ENCODE measurements at places on chromosomes 11 and 22.

DNA sequence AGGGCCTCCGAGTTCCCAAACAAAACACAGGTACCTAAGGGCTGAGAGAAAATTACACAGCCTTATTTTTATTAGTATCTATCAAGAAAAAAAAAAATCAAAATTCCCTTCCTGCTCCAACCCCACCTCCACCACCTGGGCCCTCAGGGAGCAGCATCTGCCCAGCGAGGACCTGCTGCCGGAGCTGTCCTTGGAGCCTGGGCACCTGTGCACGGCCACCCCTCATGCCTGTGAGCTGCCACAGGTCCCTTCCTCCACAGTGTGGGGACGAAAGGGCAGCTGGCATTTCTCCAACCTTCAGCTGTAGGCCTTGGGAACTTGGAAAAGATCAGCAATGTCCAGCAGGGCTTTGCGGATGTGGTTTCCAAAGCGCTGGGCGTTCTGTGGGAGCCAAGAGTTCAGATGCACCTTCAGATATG is 6.3 kb upstream of the SYCE3 start:
- DNase-seq: no peak

DNA sequence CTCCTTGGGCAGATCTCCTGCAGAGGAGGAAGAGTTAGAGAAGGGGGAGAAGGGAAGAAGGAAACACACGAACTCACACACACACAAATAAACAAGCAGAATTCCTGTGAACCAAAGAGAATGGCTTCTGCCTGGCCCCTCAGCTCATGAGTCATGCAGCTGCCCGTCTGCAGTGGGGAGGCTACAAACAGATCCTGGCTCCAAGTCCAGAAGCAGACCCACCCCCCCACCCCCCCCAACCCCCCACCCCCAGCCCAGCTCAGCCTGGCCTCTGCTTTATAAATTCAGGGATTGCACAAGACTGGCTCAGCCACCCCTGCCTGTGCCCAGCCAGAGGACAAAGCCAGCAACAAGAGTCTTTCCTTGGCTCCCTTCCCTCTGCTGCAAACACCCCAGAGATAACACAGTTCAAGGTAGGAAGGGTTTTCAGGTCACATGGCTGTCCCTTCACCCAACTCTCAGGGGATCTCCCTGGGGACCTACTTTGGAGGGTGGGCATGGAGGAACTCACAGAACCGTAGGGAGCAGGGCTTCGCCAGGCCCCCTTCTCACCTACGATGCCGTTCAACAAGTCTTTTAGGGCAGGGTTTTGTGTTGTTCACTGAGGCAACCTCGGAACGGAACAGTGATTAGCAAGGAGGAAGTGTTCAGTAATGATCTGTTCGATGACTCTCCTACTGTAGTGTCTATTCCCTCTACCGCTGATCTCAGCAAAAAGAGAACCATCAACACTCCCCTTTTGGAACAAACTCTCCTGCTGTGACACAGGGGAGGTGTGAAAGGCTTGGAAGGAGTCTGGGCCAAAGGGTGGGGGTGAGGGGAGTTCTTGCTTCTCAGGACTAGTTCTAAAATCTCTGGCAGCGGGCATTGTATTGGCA is 35.5 kb downstream of the RPL27A start:
- DNase-seq: no peak

DNA sequence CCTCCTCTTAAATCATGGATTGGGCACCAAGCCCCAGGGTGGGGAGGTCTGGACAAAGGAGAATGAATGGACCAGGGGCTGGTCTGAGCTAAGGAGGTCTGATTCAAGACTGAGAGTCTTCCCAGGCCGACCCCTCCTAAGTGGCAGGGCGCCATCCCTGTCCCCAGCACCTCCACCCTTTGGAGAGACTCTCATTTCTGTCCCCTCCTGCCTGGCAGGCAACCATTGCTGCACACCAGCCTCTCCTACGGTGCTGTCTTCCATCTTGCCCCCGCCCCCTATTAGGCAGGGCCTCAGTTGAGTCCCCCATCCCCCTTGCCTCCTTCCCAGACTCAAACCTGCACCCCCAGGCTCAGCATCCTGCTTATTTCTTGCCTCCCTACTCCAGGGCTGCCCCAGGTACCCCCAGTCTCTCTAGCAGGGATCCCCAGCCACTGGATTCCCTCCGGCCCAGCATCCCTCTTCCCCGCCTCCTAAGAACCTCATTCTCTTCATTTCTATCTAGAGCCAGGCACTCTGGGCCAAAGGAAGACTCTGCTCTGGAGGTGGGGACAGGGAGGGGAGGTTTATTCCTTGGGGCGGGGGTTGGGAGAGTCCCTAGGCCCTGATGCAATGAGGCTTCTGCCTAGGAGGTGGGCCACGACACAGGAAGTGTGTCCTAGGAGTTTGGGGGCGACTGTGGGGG is 1.7 kb upstream of the RCOR2 start:
- peak; percentile 34 for DNase-seq

DNA sequence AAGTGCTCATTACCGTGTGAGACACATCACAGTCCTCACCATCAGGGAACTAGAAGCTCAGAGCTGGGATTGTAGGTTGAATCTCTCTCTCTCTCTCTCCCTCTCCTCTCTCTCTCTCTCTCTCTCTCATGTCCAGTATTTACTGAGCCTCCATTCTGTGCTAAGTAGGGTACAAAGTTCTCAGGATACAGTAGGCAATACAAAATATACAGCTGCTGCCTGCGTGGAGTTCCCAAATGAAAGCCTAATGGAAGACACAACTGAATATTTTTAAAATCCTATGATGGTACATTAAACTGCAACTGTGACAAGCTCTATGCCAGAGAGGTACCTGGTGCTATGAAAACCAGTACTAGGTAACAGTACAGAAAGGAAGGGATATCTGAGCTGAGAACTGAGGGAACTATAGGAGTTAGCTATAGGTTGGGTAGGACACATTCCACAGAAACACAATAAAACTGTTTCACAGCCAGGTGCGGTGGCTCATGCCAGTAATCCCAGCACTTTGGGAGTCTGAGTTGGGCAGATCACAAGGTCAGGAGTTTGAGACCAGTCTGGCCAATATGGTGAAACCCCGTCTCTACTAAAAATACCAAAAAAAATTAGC is 9.6 kb upstream of the PRG2 start:
- DNase-seq: no peak

DNA sequence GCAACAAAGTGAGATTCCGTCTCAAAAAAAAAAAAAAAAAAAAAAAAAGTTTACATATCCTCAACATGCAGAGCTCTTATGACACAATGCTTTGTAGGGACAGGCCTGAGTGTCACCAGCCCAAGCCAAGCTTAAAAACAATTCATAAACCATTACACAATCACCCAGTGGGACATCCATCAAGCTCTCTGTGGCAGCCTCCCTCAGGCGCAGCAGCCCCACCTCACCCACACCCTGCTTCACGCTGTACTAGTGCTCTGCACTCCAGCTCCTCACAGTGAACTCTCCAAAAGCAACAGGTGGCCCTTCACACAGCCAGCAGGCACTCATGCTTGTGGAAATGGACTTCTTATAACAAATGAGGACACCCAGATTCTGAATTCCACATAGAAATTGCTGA is 3.5 kb upstream of the FOXRED2 start:
- no peak for DNase-seq

- no peak for DNase-seq
Measured at GRCh38 chr22:37775785-37776638, 31.7 kb upstream of the GCAT start.

Data from nephron progenitor cell (in vitro differentiated cells).